ENCODE measurements at places on chromosomes 5 and 9. TPM values are rescaled to one million over a fixed set of nuclear protein-coding genes. Genes with fewer than 3 reads are reported as not detected.

Gene PCDHGB7
- total RNA-seq = 7.3 TPM

Gene PCDHGA1
- total RNA-seq = 0.52 TPM

Gene CDKN2A
- total RNA-seq = not detected

Gene FOXB2
- total RNA-seq = not detected

Gene DNAH5
- 1.0 TPM for total RNA-seq

Gene RNF20
- 24.5 TPM for total RNA-seq
